ENCODE measurements at places on chromosomes 16 and 17.
A peak's percentile ranks its signal among the peaks of the same experiment; 100 is the strongest.

DNA sequence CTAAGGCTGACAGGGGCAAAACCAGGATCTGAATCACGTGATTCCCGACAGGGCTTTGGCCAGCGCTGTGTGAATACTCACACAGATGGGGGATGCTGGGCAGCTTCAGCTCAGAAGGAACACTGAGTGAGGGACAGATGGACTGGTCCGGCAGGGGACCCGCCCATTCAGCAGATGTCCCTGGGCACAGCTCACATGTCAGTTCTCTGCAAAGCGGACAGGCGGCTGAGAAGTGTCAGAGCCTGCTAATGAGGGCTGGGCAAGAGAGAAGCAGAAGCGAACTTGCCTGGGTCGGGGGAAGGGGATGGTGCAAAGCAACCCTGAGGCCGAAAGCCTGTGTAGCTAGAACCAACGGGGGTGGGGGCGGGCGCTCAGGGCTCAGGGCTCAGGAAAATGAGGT lies 11.9 kb upstream of the GLIS2 start:
- DNase-seq: no peak

GRCh38 chr17:13490906-13491482 lies 110.7 kb downstream of the HS3ST3A1 start:
- DNase-seq: no peak

DNA sequence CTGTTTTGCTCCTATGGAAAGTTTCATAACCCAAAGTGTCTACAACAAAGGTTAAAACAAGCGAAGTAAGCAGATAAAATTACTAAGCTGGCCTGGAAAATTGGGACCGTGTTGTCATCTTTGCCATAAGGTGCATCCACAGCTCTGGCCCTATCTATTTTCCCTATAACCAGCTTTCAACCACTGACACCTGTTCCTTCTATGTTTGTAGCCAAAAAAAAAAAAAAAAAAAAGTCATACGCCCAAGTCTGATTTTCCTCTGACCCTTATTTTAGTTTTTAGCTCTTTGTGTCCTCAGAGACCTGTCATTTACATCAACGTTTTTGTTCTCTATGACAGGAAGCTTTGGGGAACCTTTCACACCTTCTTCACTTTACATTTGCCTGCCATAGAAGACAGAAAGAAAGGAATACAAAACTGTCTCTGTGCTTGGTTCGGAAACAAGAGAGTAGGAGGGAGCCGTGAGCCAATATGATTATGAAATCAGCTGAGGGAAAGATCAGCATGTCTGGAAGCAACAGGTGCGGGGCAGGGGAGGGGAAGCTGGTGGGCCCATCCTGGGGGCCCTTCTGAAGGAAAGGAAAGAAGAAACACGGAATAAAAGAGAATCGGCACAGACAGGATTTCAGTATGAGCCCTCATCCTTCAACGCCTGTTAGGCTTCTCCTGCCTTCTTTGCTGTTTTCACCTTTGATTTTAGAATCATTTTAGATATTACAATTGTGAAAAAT lies 8.5 kb downstream of the HS3ST3A1 start:
- no peak for DNase-seq

DNA sequence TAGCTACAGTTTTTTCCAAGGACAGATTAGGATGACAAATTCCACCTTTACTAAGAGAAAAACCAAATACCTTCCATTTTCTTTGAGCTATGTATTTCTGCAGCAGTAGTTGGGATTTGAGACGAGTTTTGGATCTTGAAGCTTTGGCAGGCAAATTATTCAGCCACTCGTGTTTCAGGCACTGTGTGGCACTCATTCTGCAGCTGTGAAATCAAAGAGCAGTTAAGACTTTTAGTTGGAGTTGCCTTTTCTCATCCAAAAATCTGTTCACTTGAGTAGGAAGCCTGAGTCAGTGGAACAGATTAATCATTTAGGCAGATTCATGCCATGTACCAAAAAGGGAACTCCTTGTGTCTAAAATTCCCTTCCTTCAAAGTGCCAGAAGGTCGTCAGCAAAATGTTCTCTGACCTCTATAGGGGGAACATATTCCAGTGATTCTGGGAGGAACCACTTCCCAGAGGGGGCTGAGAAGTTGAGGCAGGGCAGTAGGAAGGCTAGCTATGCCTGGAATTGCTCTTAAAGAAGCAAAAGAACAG lies 20.1 kb downstream of the ORC6 start:
- no peak for DNase-seq

GRCh38 chr16:48115299-48115698 lies 40.5 kb downstream of the ABCC12 start:
- no peak for DNase-seq

GRCh38 chr17:31486351-31487062 lies 95.0 kb downstream of the RAB11FIP4 start:
- no peak for DNase-seq

GRCh38 chr16:67039260-67040020 lies 10.5 kb downstream of the CBFB start:
- DNase-seq: no peak

DNA sequence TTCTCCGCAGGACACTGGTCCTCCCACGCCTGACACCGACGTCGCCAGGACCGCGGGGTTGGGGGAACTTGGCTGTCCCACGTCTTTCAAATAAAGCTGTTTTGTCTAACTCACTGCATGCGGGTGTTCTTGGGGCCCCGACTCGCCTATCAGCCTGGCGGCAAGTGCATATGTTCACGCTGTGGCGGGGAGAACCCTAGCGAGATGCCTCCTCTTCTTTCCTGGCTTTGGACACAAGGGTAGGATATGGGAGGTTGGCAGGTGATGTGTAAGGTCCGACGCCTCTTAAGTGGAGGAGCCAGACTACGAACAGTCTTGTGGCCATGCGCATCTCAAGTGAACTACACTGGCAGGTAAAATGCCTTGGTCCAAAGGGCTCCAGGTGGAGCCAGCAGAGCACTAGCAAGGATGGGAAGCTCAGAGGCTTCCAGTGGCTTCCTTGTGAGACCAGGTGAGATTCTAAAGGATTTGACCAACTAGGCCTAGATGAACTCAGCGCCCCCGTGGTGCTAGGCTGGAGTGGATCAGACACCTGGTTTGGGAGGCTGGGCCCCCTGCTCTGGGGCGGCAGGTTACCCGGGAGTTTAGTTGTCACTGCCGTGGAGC lies 873 bp upstream of the RPS2 start:
- DNase-seq: no peak

DNA sequence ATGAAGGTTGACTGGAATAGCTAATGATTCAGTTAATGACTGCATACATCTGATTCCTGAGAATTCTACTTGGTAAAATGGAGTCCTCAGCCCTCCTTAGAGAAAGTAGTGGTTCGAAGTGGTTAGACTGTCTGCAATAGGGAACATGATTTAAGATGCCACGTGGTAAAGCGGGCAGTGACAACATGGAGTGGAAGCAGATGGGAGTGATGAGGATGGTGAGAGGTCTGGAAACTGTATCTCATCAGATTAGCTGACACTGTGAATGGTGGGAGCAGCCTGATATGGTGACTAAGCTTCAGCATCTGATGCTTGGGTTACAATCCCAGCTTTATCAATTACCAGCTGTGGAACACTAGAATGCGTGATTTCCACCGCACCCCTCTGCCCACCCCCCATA lies 8.4 kb downstream of the CDH11 start:
- DNase-seq: no peak

DNA sequence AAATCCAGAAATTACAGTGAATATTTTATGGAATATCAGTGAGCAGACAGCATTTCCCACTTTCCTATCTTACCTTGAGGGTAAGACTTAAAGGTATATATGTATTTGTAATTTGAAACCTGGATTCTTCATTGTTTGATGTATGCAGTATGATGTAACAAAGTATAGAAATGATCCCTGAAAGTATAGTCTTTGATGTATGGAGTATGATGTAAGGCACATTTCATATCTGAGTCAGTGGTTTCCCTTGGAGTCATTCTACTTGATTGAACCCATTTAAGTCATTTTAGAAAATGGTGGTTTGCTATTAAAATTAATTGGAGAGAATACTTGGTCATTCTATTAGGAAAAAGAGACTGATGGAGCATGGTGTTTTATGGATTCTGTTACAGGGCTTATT lies 10.1 kb downstream of the AMZ2 start:
- DNase-seq: no peak

DNA sequence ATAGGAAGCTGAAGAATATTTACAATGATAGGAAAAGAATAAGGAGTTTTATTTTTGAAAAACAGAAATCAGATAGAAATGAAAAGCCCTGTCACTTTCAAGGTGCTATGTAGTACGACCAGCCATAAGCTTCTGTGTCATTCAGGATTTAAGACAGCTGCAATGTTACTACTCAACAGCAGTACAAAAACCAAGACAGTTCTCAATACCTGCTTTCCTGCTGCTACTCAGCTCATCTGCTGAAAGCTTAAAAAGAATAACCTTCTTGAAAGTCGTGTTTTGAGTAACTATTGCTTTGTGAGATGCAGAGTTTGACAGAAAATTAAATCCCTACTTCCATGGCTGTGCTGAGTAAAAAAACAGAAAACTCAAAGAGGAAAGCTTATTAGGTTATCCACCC lies 8.7 kb downstream of the GRB2 start:
- DNase-seq: no peak

DNA sequence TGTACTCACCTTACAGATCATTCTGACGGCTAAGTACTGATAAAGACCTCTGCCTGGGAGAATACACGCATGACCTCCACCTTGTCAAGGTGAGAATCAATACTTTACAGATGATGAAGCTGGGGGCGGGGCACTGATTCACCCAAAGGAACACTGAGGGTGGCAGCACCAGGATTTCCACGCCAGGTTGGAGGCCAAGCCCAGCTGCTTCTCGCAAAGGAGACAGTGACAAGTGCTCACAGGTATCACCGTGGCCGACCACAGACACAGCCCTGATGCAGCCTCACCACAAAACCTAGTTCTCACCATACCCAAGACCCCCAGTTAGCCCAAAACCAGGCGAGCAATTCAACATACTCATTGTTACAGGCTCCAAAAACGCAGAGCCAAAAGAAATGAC lies 434.2 kb downstream of the SOX9 start:
- DNase-seq: no peak

- DNase-seq: no peak
Measured at GRCh38 chr16:82419332-82419731, 207.4 kb upstream of the CDH13 start.

DNA sequence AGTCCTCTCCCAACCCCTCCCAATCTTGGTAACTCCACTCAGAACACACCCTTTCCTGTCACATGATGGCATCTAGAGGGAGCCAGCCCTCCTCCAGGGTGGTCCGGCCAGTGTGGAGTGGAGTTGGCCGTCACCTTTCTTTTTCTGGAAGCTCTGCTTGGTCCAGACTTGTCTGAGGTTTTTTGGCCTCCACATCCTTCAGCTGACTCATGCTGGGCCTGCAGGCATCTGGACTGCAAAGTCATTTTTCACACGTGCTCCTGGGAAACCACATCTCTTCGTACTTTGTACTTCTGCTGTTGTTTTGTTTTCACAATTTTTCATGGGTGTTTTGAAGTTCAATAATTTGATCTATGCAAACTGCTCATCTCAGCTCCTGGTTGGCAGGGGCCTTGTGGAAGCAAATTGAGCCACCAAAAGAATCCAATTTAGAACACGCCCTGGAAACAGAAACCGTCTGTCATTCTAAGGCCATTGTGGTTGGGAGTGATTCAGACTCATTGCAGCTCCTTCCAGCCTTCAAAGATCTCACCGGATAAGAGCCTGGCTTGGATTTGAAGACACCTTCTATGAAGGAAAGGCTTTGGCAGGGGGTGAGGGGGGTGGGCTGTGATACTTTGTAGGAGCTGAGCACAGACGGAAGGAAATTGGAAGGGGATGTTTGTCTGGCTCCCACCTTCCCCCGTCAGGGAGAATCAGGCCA lies 42.4 kb upstream of the NF1 start:
- peak; percentile 36 for DNase-seq

DNA sequence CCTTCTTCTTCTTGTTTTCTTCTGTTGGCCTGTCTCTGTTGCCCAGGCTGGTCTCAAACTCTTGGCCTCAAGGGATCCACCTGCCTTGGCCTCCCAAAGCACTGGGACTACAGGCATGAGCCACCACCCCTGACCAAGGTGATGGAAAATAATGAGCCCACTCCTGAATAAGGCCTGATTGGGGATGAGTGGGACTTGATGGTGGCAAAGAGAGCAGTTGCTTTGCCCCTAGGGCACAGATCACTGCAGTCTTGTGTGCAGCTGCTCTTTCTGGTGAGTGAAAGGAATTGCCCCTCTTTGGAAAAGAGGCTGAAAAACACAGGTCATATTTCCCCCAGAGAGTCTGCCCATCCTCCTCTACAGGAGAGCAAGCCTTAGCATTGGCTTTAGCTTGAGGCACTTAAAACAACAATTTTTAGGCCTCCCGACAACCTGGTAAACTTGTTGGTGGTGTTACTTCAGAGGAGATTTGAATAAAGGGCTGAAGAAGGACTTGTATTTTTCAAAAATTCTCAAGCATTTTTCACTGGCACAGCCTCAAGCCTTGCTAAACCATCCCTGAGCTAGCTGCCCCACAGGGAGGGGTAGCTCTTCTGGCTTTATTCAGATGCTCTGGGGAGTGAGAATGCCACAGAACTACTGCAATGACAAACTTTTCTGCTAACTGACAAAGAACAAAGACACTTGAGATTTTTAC lies 6.1 kb upstream of the PDP2 start:
- DNase-seq: no peak

DNA sequence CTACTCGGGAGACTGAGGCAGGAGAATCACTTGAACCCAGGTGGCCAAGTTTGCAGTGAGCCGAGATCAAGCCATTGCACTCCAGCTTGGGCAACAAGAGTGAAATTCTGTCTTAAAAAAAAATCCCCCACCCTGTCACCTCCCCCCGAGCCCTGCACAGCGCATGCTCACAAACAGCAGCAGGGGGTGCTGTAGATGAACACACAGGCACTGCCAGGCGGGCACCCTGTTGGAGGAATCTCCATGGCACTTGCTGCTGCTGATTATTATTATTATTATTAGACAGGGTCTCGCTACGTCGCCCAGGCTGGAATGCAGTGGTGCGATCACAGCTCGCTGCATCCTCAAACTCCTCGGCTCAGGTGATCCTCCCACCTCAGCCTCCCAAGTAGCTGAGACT lies 24.6 kb downstream of the FZD2 start:
- no peak for DNase-seq

GRCh38 chr17:64060331-64060730 lies 39.9 kb upstream of the ICAM2 start:
- DNase-seq: no peak

Measured in Ammon's horn (tissue), 1 donor.